ENCODE measurements at places on chromosomes 11 and 22.

DNA sequence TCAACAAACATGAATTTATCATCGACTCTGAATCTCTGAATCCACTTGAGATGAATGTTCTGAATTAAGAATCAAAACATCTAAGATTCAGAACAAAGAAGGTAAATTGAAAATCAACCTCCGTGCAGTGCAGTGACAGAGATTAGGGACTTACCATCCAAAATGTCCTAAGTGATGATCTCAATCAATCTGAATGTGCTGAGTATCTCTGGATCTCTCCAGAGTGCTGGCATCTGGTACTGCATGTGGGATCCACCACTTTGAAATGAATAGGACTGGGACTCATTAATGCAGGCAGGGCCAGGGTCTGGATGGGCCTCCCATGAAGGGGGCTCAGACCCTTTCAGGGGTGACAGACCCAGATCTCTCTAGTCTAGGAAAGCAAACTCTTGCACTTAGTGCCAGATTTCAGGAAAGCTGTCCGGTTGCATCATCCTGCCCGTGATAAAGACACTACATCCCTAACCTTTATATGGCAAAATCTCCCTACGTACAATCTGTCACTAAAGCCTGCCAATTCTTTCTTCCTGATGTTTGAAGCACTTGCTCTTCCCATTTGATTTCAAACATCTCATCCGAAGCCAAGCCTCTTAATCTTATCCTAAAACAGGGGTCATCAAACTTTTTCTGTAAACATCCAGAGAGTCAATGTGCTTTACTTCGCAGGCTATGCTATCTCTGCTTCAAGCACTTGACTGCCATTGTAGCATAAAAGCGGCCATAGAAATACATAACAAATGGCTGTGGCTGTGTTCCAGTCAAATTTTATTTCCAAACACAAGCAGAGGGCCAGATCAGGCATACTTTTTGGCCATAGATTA, 263.3 kb downstream of the LARGE1 start:
- DNase-seq = no peak

DNA sequence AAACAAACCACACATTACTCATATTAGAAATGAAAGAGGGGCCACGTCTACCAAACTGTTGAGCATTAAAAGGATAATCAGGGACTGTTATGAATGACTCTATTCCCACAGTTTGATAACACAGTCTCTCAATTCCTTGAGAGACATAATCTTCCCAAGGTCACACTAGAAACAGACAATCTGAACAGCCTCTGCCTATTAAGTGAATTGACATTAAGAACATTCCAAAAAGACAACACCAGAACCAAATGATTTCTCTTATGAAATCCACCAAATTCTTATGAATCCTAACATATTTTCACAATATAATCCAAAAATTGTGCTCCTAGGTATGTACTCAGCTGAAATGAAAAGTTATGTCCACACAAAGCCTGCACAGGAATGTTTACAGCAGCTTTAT, 4.6 kb downstream of the RFPL1 start:
- no peak for DNase-seq

DNA sequence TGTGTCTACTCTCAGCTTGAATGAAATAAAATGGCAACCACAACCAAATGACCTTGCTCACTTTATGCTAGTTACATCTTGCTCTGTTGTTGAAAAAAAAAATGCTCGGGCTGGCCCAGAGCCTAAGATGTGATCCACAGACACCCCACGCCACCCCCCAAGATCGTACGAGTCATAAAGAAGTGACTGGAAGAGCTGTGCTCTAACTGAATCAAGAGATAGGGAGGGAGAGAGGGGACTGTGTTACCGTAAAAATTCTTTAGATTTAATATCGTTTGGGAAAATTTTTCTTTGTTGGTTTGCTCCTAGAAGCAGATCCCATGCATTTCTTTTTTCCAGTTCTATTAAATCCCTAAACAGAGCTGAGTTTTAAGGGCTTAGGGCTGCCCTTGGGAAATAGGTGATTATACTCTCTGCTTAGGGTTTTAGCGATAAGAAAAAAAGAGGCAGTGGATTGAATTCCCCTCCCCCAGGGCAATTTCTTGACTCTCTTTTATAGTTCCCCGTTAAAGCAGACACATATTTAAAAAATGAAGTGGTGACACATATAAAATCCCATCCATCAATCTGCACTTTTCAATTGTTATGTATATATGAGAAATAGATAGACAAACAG, 14.5 kb downstream of the MAML2 start:
- no peak for DNase-seq

DNA sequence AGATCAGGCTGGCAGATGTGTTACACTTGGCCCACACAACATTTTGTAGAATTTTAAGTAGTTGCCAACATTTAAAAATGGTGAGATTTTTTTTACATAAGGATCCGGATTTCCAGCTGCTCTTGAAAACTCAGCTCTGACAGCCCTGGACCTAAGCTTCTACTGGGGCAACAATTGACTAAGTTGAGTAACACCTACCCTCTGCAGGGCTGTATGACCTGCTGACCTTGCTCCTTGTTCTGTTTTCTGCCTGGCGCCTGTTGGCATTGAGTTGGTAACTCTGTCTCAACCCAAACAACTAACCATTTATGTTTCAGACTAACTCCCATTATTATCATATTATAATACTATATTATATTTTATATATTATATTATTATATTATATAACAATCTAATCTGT, 21.1 kb upstream of the LRRC55 start:
- DNase-seq = no peak

GRCh38 chr11:7032692-7033091, 12.4 kb downstream of the NLRP14 start:
- no peak for DNase-seq

GRCh38 chr22:26143806-26144325, 25.4 kb upstream of the SEZ6L start:
- DNase-seq = no peak

- no peak for DNase-seq
These were observed 10.0 kb downstream of the ROBO4 start for GRCh38 chr11:124887667-124888013.

DNA sequence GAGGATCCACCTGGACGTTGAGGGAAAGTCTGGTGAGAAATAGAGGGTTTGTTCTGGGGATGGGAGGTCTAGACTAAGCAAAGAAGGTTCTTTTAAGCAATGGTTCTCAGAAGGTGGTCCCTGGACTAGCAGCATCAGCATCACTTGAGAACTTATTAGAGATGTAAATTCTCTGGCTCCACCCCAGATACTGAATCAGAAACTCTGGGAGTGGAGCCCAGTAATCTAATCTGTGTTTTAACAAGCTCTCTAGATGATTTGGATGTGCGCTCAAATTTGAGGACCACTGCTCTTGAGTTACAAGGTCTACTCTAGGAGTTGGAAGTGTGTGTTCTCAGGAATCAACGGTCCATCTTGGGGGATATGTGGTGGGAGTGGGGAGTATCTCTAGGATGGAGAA, 3.3 kb upstream of the ABCG4 start:
- DNase-seq = no peak

DNA sequence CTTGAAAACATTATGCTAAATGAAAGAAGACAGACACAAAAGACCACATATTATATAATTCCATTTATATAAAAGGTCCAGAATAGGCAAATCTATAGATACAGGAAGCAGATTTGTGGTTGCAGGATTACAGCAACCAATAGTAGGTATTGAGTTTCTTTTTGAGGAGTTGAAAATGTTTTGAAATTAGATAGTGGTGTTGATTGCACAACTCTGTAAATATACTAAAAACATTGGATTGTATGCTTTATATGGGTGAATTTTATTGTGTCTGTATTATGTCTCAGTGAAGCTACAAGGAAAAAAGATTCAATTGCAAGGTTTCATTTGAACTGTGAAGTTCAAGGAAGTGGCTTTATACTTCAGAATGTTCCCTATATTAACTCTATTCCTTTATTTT, 3.0 kb upstream of the RRAS2 start:
- DNase-seq = no peak

DNA sequence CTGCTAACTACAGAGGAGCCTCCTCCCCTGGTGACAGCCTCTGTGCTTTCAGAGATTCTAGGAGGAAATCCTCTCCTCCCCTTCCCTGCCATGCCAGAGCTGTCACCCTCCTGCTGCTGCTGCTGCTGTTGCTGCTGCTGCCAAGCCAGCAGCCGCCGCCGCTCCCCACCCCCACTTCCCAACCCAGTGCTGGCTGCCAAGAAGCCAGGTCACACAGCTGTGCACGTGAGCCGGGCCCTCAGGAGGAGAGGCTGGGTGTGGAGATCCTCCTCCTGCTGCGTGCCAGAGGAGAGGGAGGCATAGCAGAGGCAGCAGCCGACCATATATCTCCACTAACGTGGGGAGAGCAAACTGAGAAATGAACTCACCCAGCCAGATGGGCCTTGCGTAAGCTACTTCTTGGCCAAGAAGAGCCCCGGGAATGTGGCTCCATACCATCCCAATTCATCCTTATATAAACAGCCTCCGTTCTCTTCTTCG, 12.4 kb downstream of the CRY2 start:
- DNase-seq = no peak

GRCh38 chr11:105574974-105575373, 34.9 kb upstream of the GRIA4 start:
- no peak for DNase-seq

GRCh38 chr22:29216011-29216872, 10.5 kb downstream of the EMID1 start:
- no peak for DNase-seq

GRCh38 chr11:34351051-34351450, 6.8 kb downstream of the ABTB2 start:
- DNase-seq = no peak

DNA sequence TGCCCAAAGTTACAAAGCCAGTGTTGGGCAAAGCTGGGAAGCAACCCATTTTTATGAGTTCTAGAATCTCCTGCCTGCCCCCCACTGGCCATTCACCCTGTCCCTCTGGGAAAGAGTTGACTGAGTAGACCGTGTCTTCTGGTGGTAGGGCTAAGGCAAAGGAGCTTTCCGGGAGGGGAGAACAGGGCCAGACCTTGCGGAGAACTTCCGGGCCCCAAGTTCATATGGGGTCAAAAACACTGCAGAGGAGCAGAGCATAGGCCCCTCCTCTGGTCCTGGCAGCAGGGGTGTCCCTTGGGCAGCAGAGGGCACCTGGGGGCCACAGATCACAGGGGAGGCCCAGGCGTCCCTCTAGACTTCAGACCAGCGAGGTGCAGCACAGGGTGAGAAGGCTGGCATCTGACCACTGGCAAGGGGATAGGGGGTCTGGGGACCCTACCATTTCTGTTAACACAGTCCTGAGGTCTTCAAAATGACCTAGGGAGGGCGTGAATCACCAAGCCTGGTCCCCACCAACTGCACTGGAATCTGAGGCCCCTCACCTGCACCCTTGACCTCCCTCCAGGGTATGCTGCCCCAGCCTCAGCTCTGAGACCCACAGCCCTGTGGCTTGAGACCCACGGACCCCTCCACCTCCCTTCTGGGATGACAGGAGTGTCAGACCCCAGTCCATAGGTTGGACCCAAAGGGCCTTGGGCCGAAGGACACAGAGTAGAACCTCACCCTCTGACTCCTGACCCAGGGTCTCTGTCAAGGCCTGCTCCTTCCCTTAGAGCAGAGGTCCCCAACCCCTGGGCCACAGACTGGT, 1.3 kb upstream of the ARAP1 start:
- no peak for DNase-seq

DNA sequence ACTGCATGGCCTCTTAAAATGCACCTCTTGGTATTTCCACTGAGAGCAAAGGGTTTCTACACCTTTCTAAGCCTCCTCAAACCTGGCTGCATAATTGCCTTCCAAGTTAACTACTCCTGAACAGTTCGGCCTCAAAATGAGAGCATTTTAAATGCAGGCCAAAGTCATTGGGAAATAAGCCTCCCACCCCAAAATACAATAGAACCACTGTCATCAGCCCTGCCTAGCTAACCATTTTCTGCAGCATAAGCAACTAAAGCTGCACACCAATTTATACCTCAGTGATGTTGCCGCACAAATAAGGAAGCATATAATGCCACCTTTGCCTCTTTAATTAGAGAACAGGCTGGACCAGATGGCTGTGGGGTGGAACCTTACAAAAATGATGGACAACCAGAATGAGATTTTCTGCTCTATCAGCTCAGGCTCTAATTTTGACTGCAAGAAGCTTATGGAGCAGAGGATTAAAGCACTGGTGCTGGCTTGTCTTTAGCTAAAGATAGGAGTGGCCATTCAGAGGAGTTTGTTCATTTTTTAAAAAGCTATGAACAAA, 4.3 kb downstream of the TOB2 start:
- DNase-seq = no peak

DNA sequence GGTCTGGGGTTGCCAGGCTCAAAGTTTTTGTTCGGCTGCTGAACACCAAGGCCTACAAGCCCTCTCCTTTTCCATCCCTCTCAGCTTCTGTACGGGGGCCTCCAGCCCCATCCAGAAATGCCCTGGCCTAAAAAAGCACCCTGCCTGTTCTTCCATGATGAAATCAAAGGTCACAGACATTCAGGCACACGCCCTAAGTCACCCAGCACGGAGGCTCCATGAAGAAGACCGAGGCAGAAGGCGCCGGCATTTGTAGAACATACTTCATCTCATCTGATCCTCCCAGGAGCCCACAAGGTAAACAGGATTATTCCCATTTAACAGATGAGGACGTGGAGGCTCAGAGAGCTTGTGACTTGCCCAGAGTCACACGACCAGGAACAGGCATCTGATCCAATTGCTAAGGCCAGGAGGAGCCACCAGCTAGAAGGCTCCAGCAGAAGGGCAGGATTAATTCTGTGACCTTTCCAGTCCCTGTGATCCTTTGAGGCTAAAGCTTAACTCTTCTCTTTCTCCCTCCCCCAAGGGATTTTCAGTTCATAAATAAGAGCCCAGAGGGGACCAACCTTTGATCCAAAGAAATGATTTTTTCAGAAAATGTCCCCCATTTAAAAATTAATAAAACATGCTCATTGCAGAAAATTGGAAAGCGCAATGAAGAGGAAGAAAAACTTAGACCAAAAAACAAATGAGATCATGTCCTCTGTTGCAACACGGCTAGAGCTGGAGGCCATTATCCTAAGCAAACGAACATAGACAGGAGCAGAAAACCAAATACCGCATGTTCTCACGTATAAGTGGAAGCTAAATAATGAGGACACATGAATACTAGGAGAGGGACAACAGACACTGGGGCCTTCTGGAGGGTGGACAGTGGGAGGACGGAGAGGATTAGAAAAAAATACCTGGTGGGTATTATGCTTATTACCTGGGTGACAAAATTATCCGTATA, 38.7 kb downstream of the CYTH4 start:
- DNase-seq = no peak

DNA sequence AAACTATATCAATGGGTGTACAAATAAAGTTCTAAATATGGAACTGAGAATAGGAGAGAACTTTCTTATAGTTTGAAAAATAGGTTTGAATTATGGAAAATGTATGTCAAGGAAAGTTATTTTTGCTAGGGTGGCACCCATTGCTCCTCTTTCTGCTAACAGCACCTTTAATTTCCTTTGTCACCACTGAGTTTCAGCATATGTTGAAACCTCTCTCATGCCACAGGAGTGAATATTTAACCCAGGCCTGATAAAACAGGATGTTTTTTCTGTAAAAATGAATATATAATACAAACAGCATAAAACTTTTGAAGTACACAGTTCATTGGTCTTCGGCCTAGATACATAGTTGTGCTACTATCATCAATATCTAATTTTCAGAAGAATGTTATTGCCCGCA, 385.5 kb upstream of the ANO5 start:
- no peak for DNase-seq

GRCh38 chr11:45250035-45250718, 36.0 kb downstream of the SYT13 start:
- no peak for DNase-seq
